Stimulated activated CD4-positive, alpha-beta T cell treated with anti-CD3 and anti-CD28 coated beads, Interleukin-4, amount 100 ng/mL, for 24 hours (primary cell): ENCODE measurements at places on chromosomes 2 and 18.

DNA sequence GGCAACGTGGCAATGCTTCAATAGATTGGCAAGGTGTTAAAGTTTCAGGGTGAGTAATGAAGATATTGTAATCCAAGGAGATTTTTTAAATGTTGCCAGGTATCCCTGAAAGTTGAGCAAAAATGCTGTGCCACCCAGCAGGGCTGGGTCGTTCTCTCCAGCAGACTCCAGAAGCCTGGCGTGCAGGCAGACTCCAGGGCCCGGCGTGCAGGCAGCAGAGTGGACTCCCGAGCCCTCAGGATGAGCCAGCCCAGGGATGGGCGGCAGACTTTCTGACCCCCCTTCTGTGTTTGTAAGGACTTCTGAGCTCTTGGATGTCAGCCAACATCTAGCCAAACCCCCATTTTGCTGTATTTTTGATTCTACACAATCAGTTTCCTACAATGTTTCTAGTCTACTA, 289.1 kb downstream of the ZNF516 start:
- no peak for DNase-seq

- no peak for DNase-seq
Observed at GRCh38 chr2:238145851-238146250, 7.4 kb downstream of the KLHL30 start.

GRCh38 chr2:70922235-70923234, 13.2 kb upstream of the ATP6V1B1 start:
- no peak for DNase-seq

DNA sequence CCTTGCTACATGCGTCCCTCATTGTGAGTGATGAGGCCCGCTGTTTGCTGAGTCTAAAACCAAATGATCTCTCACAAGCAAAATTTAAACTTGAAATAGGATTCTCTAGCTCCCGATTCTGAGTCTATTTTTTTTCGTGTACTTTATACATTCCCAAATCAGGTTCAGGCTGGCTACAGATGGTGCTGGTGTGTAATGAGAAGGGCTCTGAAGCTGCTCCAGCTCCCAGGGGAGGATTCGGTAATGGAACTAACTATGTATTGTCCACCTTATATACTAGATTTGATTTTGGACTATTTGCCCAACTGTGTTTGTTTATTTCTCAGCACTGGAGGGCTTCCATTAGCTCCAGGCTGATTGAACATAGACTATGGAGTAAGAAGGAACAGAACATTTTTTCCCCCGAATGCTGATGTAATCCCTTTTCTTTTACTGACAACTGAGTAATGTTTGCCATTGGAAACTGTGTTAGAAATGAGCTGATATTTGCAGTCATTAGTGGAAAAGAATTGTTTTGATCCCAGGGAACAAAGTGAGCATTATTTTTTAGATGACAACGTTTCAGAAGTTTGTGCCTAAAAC, 274.0 kb upstream of the FIGN start:
- DNase-seq: no peak

DNA sequence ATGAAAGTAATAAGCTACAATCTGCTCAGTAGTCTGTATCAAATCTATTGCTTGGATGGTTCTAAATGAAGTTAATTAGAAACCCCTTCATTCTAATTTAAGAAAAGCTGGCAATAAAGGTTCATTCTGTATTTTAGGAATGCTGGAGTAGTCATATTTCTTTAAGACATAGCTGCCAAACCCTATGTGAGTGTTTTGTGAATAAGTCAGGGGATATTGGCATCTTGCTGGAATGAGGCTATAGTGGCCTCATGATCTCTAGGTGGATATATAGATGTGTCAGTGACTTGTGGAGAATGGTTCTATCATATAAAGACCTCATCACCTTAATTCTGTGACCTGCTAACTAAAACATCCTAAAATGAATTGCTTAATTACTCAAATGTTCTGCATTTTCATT, 196.3 kb downstream of the PDE1A start:
- no peak for DNase-seq

GRCh38 chr2:166373105-166373504, 2.6 kb downstream of the SCN9A start:
- DNase-seq: no peak
